ENCODE measurements at places on chromosomes 6 and 20. TPM values are rescaled to one million over a fixed set of nuclear protein-coding genes. Genes with fewer than 3 reads are reported as not detected.

Gene MRPS26
- 65.2 TPM for polyA plus RNA-seq

Gene FILIP1
- not detected for polyA plus RNA-seq

Gene ZNF831
- polyA plus RNA-seq = 8.4 TPM

Gene ACOT13
- 6.2 TPM for polyA plus RNA-seq

Gene VGLL2
- polyA plus RNA-seq = not detected

Gene MAS1L
- not detected for polyA plus RNA-seq

Gene DNAH8
- not detected for polyA plus RNA-seq

Gene ABHD16B
- not detected for polyA plus RNA-seq
